ENCODE measurements at places on chromosomes 16 and 17.

- DNase-seq = no peak
Observed at GRCh38 chr17:14747603-14747950, 446.7 kb downstream of the HS3ST3B1 start.

DNA sequence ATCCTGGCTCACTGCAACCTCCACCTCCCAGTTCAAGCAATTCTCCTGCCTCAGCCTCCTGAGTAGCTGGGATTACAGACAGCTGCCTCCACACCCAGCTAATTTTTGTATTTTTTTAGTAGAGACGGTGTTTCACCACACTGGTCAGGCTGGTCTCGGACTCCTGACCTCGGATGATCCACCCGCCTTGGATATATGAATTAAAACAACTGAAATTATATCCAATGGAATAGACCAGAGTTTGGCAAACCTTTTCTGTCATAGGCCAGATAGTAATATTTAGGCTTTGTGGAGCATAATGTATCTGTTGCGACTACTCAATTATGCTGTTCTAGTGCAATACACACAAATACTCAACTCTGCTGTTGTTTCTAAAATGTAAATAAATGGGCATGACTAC lies 93.8 kb upstream of the NACA2 start:
- DNase-seq = no peak

- no peak for DNase-seq
Observed at GRCh38 chr16:19909750-19910322, 25.2 kb upstream of the GPRC5B start.

- no peak for DNase-seq
Observed at GRCh38 chr17:38322897-38323296, 20.9 kb downstream of the GPR179 start.

DNA sequence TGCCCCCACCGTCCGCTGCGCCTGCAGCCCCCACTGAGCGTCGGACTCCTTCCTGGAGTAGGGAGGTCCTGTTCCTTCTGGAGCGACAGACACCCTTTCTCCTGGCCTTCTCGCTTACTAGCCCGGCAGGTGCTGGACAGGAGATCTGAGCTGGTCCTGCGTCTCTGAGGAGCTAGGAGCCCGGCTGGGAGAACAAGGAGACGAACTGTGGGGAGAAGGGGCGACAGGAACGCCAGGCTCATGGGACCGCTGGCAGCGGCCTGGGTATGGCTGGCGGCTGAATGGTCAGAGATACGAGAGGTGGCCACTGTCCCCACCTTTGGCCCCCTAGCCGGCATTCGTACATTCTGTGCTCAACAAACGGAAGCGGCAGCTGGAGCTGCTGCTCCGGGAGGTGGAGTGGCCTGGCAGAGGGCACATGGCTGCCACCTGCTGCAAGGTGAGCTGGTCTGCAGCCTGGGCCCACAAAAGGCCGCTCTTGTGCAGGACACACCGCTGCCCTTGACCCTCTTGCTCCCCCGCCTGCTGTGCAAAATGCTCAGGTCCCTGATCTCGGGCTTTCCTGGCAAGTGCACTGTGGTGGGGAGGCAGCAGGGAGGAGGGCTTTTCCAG lies 2066.7 kb downstream of the TP53TG3F start:
- DNase-seq = no peak

DNA sequence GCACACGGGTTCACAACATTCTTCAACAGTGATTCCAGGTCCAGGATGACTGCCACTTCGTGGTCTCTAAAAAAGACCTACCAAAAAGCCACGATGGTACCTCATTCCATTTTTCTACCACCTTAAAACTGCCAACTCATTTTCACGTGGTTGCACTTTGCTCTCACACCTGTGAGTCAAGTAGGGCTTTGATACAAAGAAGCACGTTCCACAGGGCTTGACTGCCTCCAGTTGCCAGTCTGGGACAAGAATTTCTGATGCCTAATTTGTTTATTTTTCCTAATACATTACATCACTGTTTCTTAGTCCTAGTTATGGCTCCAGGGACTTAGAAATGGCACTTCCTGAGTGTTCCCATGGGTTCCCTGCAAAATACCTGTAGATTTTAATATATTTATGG lies 911.6 kb upstream of the EEF2KMT start:
- DNase-seq = no peak

Data from stimulated activated CD4-positive, alpha-beta T cell treated with anti-CD3 and anti-CD28 coated beads, Interleukin-15, amount 100 ng/mL, for 24 hours (primary cell).